M059J (cell line): ENCODE measurements at places on chromosomes 4 and X.

- no peak for DNase-seq
Observed at GRCh38 chrX:21968333-21968732, 27.8 kb downstream of the SMS start.

DNA sequence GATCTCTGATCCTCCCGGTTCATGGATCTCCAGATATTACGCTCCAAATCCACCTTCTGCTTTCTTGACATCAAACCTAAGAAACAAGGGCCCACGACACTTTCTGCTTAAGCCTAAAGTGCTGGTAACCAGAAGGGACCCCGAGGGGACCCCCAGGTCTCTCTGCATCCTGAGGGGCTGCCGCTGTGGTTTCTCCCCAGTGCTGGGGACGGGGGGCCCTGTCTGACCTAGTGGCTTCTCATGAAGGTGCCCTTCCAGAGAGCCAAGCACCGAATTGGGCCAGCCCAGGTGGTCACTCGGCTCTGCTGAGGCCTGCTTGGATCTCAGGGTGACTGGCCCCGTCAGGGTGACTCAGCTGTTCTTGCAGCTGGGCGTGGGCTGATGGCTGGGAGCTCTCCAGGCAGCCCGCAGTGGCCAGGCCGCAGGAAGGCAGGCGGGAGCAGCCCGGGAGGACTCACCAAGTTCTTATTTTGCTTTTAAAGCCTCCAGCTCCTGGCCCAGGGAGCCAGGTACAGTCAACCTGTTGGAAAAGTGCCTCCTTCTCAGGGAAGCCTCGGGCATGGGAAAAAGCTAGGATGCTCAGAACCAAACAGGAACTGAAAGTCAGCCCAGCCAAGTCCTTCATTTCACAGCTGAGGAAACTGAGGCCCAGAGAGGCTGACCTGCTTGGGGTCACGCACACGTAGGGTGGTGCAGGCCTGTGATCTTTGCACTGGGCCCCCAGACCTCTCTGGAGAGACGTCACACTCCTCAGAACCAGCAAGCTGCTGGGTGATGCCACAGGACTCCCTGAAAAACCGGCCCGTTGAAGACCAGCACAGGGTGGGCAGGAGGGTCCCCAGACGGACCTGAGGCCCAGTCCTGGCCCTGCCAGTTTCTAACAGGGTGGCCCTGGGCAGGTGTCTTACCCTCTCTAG lies 16.7 kb downstream of the BLOC1S4 start:
- peak; percentile 86 for DNase-seq

DNA sequence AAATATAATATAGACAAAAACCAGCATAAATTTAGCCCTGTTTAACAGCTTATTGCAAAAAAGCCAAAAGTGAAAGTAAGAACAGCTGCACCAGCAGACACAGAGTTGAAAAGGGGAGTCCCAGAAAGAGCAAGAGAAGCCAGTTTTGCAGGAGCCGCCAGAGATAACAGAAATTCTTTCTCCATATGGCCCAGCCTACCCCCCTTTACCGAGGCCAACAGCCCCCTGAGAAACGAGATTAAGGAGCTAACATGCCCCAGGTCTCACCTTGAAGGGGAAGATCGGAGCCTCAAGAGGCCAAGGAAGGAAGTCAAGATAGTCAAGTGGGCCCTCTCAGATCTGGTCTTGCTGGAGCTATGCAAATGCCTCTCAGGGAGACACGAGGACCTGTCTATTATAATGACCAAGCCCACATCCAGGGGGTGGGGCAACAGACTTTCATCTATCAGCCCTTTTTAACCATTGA lies 4.8 kb downstream of the ACOX3 start:
- no peak for DNase-seq

- peak; percentile 33 for DNase-seq
Observed at GRCh38 chrX:102712216-102712966, at the start of gene GPRASP2. Gene GPRASP2, plus strand, starts transcription at chrX:102712448. Its CDS starts 2,422 bp downstream, at chrX:102714870.

DNA sequence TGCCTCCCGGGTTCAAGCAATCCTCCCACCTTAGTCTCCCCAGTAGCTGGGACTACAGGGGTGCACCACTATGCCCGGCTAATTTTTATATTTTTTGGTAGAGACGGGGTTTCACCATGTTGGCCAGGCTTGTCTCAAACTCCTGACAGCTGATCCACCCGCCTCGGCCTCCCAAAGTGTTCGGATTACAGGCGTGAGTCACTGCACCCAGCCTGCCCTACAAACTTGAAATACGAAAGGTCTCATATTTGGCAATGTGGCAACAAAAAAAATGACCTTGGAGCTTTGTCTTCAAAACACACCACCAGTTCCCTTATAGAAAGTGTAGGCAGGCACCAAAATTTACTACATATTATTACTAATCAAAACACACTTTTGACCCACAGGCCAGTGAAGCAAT lies 22.9 kb upstream of the PTCHD1 start:
- no peak for DNase-seq

GRCh38 chrX:154484255-154485149 lies 1.9 kb downstream of the UBL4A start:
- DNase-seq = peak; percentile 41

GRCh38 chr4:80081566-80081965 lies 8.5 kb upstream of the ANTXR2 start:
- no peak for DNase-seq

GRCh38 chrX:68462653-68463052 lies 29.4 kb upstream of the OPHN1 start:
- DNase-seq = peak; percentile 78

GRCh38 chr4:159780196-159780922 lies 677.5 kb downstream of the RAPGEF2 start:
- no peak for DNase-seq

GRCh38 chr4:30839583-30840520 lies 119.7 kb downstream of the PCDH7 start:
- DNase-seq = peak; percentile 37

DNA sequence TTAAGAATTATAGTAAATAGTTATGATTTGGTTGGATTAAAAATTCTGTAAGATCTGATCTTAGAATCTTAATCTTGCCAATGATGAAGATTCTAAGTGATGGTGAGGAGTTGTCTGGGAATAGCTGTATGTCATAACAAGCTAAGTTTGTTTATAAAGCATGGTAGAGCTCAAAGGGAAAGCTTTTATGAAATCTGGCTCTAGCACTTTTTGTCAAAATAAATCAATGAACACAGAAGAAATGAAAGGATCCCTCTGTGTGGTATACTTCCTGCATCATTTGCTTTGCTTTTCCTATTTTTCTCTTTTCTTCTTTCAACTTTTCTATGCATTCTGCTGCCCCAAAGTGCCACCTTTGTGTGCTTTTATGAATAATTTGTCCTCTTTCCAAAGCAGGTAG lies 193.5 kb upstream of the FAT1 start:
- no peak for DNase-seq

DNA sequence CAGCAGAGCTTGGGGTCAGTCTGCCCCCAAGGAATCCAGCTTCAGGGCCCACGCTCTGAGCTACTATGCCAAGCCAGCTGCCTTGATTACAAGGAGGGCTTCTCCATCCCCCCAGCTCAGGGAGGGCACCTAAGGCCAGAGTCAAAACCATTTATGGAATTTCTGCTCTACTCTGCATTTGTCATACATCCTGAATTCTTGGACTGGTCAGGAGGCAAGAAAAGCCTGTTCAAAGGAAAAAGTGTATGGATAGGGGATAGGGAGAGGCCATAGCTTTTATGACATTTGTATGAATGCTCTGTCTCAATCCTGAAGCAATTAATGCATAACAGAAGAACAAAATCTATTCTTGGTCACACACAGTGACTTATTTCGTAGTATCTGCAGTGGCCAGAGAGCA lies 32.2 kb downstream of the EDNRA start:
- no peak for DNase-seq

- DNase-seq = no peak
Observed at GRCh38 chr4:31086756-31087330, 366.7 kb downstream of the PCDH7 start.

GRCh38 chr4:96103086-96103485 lies 263.2 kb downstream of the PDHA2 start:
- no peak for DNase-seq

- DNase-seq = no peak
Observed at GRCh38 chr4:12712648-12713339, 771.3 kb downstream of the RAB28 start.

DNA sequence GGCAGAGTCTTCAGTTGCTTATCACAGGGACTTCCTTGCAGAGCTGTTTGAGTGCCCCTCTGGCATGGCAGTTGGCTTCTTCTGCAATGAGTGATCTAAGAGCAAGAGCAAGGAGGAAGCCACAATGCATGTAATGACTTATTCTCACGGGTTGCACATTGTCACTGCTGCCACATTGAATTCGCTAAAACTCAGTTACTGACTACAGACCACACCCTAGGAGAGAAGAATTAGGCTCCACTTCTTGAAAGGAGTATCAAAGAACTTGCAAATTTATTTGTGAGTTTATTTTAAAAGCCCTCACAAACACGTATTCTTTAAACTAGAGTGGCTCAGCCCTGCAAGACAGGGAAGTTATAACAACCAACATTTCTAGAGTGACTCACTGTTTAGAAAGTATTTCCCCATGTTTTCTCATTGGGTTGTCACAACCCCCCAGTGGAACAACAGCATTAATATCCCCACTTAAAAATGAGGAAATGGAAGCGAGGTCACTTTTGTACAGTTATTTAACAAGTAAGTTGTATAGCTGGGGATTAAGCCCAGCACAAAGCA lies 32.4 kb upstream of the RBPJ start:
- peak; percentile 78 for DNase-seq
